GM23248 (cell line): ENCODE measurements at places on chromosomes 3 and 15.

DNA sequence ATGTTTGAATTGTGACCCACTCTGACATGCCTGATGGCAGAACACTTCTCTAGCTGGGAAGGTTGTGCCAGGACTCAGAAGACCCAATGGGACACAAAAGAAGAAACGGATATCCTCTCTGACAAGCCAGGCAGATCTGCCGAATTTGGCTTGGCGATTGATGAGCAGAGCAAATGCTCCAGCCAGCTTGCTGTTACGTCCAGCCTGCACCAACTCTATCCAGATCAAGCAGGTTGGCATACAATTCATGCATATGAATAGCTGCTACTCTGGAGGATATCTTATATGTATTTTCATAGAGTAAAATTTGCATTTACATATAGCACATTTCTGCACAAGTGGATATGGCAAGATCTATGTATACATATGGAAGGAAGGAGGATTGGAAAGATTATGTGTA is 102.8 kb downstream of the PEX5L start:
- DNase-seq, result no peak

DNA sequence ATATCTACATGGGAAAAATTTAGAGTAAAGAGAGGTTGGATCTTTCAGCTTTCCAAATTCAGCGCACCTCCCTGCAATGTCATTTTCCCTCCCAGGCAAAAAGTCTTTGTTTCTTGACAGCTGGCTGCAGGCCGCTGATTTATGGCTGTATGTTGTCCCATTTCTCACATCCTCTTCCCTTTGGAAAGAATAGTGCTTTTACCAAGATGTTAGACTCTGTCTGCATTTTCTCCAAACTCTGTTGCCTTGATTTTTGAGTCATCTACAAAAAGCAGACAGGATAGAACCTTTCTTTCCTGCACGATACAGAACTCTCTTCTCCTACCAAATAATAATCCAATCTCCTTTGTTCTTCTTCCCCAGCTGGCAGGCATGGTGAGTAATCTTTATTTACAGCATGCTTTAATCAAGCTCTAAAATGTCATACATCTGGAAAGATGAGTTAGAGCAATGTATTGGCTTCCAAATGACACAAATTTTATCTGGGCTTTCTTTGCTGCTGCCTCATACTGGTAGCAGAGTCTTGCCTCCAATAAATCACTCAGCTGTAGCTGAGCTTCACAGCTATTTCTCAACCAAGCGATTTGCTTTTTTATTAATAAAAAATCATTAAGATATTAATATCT is 101.9 kb downstream of the PIK3R4 start:
- peak; percentile 3 for DNase-seq

- DNase-seq, result no peak
Observed at GRCh38 chr3:13171704-13172643, 98.7 kb upstream of the IQSEC1 start.

DNA sequence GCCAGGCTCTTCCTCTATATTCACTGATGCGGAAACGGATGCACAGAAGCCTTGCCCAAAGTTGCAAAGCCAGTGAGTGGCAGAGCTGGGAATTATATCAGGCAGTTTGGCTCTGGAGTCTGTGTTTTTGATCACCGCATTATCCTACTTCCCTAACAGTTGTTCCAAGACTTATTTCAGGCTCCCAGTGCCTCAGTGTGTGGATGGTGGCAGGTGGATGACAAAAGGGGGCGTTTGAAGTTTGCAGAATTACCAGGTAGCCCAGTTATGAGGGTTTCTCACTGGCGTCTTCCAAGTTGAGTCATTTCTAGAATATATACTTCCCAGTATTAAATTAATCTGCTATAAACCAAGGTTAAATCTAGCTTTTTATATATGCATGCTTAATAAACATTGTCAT is 81.0 kb downstream of the USP13 start:
- DNase-seq, result no peak

- peak; percentile 70 for DNase-seq
Observed at GRCh38 chr3:139434764-139435307, 41.5 kb downstream of the RBP2 start.

DNA sequence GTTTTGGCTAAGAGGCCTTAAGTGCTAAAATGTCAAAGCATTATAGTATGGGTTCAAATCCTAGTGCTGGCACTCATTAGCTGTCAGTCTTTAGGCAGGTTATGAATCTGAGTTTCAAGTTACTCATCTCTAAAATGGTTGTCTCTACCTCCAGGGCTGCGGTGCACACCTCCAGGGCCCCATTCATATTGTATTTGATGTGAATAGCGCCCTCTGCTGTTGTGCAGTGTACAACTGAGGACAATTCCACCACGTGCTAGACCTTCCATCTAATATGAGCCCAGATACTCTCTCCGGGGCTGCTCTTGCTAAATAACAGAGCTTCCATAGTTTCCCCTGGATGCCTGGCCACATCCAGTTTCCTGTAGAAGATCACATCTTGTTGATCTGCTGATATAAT is 54.3 kb downstream of the OXNAD1 start:
- no peak for DNase-seq
